Coronary artery (tissue), 2 donors: ENCODE measurements at places on chromosomes 7 and 10.

GRCh38 chr7:20244334-20245120, 27.3 kb upstream of the MACC1 start:
- no peak for DNase-seq

- DNase-seq: no peak
Measured at GRCh38 chr7:25840209-25840792, 311.7 kb upstream of the NFE2L3 start.

DNA sequence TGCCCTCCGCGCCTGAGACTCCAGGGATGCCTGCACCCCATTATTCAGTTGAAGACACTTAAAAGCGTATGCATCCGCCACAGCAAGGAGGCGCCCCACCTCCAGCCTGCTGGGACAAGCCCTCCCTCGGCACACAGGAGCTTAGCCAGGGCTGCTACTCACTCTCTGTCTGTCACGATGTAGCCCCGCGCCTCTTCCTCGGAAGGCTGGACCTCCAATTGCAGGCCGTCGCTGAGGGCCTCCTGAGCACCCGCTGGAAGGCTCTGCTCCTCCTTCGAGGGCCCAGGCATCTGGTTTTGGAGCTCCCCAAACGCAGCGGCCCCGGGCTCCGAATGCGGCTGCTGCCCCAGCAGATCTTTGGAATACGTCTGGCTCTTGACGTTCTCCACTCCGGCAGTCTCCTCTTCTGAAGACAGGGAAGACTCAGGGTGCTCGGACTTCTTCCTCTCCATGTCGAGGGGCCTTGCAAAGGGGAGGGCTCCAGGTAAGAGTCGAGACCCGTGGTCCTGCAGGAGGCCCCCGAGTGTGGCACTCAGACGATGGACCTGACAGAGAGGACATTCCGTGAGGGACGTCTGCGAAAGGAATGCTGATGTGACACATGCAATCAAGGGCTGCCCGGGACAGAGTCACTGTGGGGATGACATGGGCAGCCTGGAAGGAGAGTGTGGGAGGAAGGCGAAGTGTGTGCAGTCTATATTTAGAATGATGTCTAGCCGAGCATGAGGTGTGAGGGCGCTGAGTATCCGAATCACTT, 453.9 kb downstream of the PTPRN2 start:
- DNase-seq: no peak

DNA sequence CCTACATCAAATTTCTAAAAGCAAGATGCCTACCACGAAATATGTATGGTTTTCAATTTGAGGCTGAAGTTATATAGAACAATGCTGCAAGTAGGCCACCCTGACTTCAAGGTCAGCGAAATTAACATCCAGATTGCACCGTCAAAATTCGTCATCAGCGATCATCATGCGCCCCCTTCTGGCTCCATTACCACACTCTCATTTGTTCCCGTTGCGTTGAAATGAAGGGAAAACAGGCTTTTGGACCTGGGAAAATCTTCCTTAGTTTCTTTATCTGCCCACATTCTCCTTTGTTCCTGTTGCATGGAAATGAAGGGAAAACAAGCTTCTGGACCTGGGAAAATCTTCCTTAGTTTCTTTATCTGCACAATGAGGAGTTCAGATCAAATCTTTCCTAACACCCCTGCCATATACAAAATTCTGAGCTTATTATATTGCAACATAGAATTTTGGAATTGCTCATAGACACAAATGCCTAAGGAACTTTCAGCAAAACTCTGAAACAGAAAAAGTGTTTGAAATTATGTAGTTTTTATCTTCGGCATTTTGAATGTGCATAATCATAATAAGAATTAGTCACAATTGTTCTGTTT, 98.2 kb upstream of the PRKCQ start:
- no peak for DNase-seq
